ENCODE measurements at places on chromosomes 1 and 21.

DNA sequence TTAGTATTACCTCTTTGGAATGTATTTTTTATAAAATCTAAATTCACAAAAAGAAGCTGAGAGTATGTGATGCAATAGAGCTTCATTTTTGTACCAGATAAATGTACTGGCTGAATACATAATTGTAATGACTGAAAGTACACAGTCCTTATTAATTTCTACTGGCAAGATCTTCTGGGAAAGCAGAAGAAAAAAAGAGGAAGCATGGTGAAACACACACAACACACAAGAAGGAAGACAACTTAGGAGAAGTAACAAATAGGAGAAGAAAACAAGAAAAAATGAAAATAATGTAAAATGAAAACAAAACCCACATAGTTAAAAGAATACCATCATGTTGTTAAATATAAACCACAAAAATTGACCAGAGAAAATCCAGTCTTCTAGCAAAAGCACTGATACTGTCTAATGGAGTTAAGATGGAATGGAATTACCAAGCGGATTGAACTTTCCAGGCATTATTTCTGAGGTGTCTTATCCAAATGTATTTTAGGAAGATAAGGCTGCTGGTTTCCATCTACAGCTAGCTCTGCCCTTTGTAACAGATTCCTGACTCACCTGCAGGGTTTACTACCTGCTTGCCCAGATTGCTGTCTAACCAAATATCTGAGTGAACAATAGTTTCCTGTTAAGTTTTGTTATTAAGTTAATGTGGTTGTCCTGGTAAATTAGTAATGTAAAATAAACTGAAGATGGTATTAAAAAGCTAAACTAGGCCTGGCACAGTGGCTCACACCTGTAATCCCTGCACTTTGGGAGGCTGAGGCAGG is 4.5 kb upstream of the COP1 start:
- DNase-seq = no peak

DNA sequence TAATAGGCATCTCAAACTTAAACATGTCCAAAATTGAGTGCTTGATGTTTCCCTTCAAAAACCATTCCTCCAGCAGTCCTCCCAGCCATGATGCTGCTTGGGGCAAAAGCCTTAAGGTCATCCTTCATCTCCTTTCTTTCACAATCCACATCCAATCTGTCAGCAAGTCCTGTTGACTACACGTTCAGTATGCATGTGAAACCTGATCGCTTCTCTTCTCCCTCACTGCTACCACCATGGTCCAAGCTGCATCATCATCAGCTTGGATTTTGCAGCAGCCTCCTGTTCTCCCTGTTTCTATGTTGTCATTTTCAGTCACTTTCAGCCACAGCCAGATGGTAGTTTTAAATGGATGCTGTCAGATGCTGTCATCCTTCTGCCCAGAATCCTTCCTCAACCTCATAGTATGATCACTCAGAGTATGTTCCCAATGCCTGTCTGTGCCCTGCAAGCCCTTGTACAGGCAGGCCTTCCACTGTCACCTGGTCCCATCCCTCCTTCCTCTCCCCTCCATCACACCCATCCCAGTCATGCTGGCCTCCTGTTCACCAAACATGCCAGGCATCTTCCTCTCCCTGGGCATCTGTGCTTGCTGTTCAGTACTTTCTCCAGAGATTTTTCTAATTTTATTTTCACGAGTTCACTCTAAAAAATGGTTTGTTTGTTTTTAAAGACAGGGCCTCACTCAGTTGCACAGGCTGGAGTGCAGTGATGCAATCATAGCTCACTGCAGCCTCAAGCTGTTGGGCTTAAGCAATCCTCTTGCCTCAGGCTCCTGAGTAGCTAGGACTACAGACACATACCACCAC is 66.0 kb downstream of the SYDE2 start:
- no peak for DNase-seq

- DNase-seq = no peak
Measured at GRCh38 chr1:235990330-235990795, 74.5 kb downstream of the NID1 start.

DNA sequence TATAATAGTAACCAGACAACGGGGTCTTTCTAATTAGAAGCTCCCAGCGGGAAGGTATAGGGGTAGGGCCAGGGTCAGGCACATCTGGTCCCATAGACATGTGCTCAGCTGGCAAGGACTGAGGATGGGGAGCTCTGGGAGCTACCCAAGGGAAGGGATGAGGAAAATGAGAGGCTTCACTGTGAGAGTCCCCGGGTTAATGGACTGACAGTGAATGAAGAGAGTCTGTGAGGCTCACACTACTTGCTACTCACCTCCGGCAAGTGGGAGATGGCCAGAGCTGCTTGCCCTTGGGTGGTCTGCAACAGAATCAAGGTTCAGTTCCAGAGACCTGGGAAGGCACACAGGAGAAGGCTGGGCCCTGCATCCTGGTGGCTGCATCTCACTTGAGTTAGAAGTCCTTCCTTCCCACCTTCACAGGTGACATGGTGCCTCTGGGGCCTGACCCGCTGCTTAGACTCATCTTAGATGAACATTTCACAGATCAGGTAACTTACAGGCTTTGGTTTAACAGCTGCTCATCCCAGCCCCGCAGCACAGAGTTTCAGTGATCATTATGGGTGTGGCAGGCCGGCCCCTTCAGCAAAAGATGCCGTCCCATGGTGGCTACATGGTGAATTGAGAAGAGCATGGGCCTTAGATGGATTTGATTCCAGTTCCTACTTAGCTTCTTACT is 31.7 kb downstream of the EIF2D start:
- no peak for DNase-seq

- no peak for DNase-seq
Measured at GRCh38 chr1:177170756-177171535, at the start of gene BRINP2. Gene BRINP2, plus strand, starts transcription at chr1:177170958. Its CDS starts 58,919 bp downstream, at chr1:177229877.

DNA sequence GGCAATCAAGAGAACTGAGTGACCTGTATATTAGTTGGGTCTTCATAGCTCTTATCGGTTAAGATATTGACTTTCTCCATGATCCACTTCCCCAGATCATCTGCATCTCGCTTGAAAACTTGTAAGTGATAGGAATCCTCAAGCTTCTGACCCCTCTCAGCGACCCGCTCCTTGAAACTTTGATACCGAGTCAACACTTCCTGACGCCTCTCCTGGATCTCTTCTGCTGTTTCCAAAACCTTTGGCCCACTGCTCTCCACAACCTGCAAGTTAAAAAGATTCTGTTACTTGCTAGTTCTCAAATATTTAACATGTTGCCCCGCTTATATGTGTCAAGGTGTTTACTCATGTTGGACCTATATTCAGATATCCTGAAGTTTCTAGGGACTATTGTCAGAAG is 1.4 kb downstream of the SPTA1 start:
- no peak for DNase-seq

- no peak for DNase-seq
Measured at GRCh38 chr1:43205671-43206070, 33.5 kb downstream of the CFAP57 start.

DNA sequence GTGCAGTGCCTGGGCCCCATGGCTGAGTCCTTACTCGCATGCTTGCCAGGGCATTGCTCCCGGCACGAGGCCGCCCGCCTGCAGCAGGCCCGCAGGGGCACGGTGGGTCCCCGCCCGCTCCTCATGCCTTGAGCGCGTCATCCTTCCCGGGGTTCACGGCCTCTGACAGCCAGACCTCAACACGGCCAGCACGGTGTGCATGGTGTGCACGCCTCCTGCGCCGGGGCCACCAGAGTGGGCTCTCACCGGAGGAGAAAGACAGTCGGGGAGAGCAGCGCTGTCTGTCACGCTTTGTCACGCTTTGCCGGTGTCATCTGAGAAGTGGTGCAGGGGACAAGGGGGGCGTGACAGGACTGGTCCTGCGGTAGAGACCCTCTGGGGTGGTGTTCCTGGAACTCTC is 11.9 kb upstream of the COL18A1 start:
- no peak for DNase-seq

DNA sequence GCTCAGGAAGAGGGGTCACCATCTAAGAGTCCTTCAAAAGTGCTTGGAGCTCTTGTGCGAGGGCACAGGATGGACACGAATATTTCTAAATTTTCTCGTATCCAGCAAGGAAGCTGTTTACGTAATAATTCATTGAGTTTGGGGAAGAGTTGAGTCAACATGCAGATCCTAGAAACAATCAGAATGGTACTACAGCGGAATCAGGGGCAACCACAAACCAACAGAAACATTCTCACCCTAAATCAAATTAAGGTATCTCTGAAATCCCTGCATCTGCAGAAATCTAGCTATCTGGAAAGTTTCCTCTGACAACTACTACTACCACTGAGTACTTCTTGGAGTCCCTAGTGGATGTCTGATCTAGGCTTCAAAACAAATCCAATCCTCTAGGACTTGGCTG is 352.4 kb downstream of the LTN1 start:
- no peak for DNase-seq

DNA sequence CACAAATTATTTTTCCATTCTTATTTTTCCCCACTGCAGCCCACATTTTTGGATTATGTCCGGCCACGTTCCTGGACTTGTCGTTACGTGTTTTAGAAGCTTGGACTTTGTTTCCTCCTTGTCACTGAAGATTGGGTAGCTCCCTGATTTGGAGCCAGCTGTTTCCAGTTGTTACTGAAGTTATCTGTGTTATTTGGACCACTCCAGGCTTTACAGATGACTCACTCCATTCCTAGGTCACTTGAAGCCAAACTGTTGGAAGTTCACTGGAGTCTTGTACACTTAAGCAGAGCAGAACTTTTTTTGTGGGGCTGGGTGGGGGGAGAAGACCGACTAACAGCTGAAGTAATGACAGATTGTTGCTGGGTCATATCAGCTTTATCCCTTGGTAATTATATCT is 12.2 kb upstream of the AXDND1 start:
- DNase-seq = no peak

- DNase-seq = no peak
Measured at GRCh38 chr1:226748306-226748705, 9.2 kb upstream of the ITPKB start.

DNA sequence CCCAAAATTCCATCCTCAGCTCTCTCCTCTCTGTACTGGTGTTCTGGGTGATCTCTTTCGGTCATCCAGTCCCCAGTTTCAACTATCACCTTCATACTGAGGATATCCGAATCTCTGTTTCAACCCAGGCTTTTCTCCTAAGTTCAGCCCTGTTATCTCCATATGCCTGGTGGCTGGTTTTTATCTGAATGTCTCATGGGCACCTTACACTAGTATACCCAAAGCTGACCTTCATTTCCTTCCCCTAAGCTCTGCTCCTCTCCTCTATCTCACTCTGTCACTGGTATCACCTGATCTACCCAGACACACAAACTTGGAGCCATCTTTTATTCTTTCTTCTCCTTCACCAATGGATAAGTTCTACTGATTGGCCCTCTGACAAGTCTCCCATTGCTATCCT is 53.0 kb downstream of the LRRC71 start:
- DNase-seq = no peak

- DNase-seq = no peak
Measured at GRCh38 chr21:23067672-23068071, 2069.5 kb downstream of the NCAM2 start.

DNA sequence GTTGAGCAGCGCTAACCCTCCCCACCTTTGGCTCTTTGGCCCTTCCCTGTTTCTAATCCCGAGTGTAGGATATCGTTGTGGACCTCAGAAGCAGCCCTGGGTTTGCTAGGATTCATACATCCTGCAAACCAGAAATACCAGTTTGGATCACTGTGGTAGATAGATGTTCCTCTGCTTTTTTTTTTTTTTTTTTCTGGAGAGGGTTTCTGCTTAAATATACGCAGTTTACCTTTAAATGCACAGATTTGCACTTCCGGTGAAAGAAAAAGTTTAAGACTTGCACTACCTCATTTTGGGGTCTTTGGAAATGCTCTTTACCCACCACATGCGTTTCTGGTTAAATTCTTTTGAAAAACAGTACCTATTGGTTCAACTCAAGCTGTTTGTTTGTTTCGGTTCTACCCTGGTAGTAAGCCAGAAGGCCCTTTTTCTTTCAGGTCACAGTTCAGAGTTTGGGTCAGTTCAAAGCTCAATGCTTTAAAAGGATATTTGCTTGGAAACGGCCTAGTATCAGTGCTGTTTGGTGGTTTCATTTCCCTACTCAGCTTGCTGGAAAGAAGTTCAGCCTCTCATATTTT is 908 bp downstream of the DDI2 start:
- DNase-seq = no peak

DNA sequence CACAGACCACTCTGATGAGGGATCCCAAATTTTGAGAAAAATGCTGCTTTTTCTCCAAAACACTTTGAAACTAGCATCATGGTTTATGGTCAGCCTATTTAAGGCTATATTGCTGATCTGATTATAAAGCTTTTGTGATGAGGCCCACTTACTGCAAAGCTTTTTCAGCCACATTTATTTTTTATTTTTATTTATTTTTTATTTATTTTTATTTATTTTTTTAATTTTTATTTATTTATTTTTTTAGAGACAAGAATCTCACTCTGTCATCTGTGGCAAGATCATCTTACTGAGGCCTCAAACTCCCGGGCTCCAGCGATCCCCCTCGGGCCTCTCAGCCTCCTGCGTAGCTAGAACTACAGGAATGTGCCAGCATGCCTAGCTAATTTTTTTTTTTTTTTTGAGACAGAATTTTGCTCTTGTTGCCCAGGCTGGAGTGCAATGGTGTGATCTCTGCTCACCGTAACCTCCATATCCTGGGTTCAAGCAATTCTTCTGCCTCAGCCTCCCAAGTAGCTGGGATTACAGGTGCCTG is 5.2 kb upstream of the BCAS2 start:
- DNase-seq = no peak

DNA sequence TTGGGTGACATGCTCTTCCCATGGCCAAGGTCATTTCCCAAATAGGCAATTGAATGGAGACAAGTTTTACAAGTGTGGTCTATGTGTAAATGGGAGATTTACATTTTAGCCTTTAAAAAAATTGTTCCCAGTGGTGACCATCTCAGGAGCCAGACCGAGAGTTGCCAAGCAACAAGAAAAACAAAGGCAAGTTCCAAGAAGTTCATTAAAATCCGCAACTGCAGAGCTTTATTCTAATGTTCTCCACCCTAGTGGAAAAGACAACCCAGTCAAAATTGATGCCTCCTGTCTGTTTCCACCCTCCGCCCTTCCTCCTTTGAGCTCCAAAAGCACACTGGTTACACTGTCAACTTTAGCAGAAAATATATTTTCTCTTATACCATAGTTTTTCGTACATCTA is 33.2 kb upstream of the CD55 start:
- no peak for DNase-seq

GRCh38 chr1:203797948-203798655 is 2.7 kb downstream of the ZBED6 start:
- no peak for DNase-seq

GRCh38 chr1:167862432-167863076 is 51.4 kb downstream of the ADCY10 start:
- DNase-seq = no peak

GRCh38 chr1:183807549-183808168 is 2.7 kb downstream of the RGL1 start:
- no peak for DNase-seq

DNA sequence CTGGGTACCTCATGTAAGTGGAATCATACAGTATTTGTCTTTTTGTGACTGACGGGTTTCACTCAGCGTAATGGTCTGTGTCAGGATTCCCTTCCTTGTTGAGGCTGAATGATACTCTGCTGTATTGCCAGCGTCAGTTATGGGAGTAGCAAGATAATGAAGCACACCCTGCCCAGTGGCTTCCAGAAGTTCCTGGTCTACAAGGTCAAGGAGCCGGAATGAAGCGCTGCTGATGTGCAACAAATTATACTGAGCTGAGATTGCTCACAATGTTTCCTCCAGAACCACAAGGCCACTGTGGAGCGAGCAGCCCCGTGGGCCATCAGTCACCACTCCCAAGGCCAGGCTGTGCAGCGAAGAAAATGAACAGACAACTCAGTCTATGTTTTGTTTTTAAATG is 24.0 kb upstream of the TDRD10 start:
- DNase-seq = no peak

- DNase-seq = no peak
Measured at GRCh38 chr1:51649593-51650091, 32.8 kb downstream of the OSBPL9 start.

- DNase-seq = no peak
Measured at GRCh38 chr1:208461680-208462079, 217.5 kb upstream of the PLXNA2 start.
